Activated CD4-positive, alpha-beta memory T cell treated with anti-CD3 and anti-CD28 coated beads for 36 hours (primary cell): ENCODE measurements at places on chromosomes 16 and 17. TPM values are rescaled to one million over a fixed set of nuclear protein-coding genes. Genes with fewer than 3 reads are reported as not detected.
A peak's percentile ranks its signal among the peaks of the same experiment; 100 is the strongest.

GRCh38 chr17:81405411-81405872 is 10.2 kb downstream of the BAHCC1 start:
- no peak for DNase-seq

The MYADML2 gene
- total RNA-seq = not detected

- DNase-seq = no peak
Measured at GRCh38 chr17:15287538-15288267, 22.6 kb upstream of the PMP22 start.

GRCh38 chr17:75128694-75129505 is 2.6 kb downstream of the NT5C start:
- DNase-seq = no peak

- no peak for DNase-seq
Measured at GRCh38 chr16:31483081-31483480, at the start of gene SLC5A2. TSS of gene SLC5A2 (plus strand) at chr16:31483123. CDS start at chr16:31483137, 14 bp downstream.

GRCh38 chr17:43852571-43852970 is 5.6 kb downstream of the CD300LG start:
- no peak for DNase-seq

The FUS gene
- 459 TPM for total RNA-seq

DNA sequence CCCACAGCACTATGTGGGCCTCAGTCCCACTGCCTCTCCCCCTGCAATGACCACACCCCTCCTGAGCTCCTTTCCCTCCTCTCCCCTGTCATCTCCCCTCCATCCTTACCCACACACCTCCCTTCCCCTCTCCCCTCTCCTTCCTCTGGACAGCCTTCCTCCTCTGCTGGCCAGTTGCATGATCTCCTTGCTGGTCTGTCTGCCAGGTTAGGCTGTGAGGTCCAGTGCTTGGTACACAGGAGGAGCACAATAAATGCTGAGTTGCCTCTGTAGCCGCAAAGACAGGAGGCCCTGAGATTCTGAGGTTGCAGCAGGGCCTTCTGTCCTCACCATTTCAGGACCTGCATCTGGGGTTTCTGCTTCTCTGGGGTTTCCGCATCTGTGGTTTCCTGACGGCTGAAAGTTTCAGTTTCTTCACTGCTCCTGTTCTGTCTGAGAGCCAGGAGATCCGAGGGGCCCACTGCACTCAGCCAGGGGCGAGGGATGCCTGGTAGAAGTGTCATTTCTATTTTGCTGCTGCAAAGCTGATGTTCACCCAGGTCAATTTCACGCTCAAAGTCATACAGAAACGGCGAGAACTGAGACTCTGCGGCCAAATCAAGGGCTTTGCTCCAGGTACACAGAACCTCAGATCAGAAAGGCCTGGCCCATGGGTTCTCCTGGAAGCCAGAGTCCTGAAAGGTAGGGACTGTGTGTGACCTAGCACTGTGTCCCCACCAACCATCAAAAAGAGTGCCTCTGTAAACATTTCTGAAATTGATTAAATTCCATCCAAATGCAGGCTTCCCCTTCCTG is 4.6 kb upstream of the SLC12A3 start:
- DNase-seq = peak; percentile 81

The INCA1 gene
- 0.40 TPM for total RNA-seq

GRCh38 chr17:82751571-82752370 is at the start of gene TBCD:
TSS of gene TBCD (plus strand) at chr17:82752065. CDS start at chr17:82752194, 129 bp downstream.
- peak; percentile 94 for DNase-seq

The KANSL1 gene
- 63.8 TPM for total RNA-seq

The TOM1L2 gene
- total RNA-seq = 11.1 TPM

The ADORA2B gene
- total RNA-seq = 0.24 TPM

GRCh38 chr16:3999479-4000325 is 116.5 kb downstream of the ADCY9 start:
- no peak for DNase-seq

The MMP15 gene
- 0.46 TPM for total RNA-seq

The MSL1 gene
- 80.6 TPM for total RNA-seq
